HEK293T (cell line): ENCODE measurements at places on chromosomes 7 and 10.
A peak's percentile ranks its signal among the peaks of the same experiment; 100 is the strongest.

GRCh38 chr10:120517881-120518484, 61.0 kb downstream of the PLPP4 start:
- no peak for DNase-seq

DNA sequence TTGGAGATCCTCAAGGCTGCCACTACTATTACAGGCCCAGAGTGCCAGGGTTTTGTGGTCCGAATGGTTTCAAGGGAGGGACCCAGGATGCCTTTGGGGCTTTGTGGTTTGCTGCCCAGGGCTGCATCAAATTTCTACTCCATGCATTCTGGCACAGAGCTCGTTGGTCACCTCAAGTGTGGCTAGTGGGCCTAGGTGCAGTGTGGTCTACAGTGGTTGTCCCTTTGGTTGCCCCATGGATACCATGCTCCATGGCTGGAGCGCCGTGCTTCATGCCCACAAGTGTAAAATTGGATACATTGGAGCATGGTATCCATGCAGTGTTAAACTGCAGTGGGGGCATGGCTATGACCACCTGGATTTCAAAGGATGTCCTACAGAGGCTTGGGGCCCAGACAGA, 5.4 kb upstream of the PRF1 start:
- no peak for DNase-seq

GRCh38 chr7:108073305-108074070, 56.7 kb downstream of the LAMB4 start:
- DNase-seq, result no peak

- no peak for DNase-seq
Measured at GRCh38 chr10:43674553-43675210, 26.0 kb upstream of the ZNF32 start.

- no peak for DNase-seq
Measured at GRCh38 chr10:33363106-33363505, 28.6 kb upstream of the NRP1 start.

DNA sequence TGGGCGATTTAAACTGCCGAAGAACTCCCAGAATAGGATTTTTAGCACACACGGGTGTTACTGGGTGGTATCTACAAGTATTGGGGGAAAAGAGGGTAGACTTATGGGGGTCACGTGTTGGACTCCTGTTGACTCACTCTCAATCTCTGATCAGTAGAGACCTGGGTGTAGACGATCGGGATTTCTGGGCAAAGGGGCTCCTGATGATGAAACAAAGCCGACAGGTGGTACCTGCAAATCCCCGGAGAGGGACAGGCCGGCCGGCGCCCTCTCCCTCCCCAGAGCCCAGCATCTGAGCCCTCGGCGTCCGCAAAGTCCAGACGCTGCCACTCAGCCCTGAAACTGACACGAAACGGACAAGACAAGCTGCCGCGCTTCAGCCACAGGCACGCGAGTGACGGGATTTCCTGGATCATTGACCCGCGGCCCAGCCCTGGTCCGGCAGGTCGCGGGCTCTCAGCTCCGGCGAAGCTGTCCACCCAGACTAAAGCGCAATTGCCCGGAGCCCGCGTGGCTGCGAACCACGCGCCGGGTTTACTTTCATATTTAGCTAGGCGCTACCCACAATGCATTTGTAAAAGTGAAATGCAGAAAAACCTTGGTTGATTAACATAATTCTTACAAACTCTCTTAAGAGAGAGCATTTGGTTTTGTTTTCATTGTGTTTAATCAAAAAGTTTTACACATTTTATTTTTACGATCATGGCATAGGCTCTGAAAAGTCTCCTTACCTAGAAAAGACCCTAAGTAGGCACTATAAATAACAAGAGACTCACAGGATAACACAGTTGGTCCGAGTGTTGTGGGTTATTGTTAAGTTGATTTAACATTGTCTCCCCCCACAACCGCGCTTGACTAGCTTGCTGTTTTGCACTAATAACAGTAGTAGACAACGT, 56.9 kb upstream of the EZH2 start:
- peak; percentile 76 for DNase-seq

DNA sequence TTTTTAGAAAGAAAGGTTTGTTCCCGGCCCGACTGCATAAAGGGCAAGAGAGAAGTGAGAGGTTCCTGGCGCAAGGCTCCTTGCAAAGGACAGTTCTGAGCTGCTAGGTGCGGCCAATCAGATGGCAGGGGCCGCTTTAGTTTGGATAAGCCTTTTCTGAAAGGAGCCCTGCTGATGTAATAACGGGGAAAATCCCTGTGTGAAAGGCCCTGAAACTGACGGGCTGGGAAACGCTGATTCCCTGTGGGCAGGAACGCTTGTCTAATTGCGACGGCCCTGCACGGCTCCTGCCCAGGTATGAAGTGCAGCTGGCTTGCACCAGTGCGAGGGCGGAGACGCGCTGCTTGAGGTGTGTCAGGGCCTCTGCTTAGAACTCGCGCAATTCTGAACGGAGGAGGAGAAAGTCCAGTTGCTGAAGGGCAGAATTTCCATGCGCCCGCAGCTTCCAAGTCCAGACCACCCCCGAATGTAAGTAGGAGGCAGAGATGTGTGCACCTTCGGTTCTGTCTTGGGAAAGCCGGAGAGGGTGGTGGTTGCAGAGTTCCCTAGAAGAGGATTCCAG, 30.5 kb downstream of the TACC2 start:
- peak; percentile 53 for DNase-seq

DNA sequence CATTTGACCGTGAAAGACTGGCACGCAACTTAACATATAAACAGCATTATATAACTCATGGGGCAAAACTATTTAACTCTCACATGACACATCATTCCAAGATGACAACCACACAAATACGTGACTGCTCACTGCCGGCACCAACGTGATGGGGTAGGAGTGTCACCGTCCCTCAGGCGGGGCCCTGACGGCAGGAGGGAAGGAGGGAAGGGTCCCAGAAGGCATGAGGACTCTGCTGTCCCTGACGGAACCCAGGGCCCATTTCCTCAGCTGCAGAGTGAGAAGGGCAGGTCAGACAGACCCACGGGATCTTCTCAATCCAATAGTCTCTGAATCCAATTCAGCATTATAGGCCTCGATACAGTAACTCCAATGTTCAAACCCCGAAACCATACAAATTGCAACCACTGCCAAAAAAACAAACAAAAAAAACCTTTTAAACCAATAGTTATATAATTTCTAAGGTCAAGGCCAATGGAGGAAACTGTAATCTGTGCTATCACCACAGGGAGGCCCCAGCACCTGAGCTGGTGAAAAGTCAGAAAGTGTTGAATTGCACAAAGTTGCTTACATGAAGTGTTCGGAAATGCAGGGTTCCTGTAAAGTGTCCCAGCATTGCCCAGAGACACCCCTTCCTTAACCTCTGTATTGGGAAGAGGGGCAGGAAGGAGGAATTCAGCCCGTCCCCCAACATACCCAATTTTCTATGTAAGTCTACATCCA, 137.4 kb downstream of the TNS3 start:
- no peak for DNase-seq

DNA sequence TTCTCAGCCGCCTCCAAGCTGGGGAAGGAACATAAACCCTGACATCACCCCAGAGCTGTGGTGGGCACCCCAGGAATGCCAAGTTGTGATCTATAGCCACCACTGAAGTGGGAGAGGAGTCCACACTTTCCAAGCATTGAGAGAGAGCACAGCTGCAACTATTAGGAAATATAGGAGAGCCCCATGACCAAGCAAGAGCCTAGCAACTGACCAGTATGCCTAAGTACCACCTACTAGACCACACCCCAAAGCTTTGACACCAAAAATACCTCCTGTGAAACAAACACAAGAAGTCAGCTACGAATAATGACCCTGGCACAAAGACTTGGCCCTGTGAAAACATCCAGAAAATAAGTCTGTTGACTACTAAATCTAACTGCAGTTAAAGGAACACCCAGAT, 804.1 kb upstream of the IGFBP3 start:
- DNase-seq, result no peak

GRCh38 chr7:132258231-132258630, 318.0 kb downstream of the PLXNA4 start:
- no peak for DNase-seq

- no peak for DNase-seq
Measured at GRCh38 chr10:60989400-60989876, 45.5 kb upstream of the RHOBTB1 start.

GRCh38 chr10:21145751-21146435, 248.8 kb upstream of the NEBL start:
- DNase-seq, result no peak

DNA sequence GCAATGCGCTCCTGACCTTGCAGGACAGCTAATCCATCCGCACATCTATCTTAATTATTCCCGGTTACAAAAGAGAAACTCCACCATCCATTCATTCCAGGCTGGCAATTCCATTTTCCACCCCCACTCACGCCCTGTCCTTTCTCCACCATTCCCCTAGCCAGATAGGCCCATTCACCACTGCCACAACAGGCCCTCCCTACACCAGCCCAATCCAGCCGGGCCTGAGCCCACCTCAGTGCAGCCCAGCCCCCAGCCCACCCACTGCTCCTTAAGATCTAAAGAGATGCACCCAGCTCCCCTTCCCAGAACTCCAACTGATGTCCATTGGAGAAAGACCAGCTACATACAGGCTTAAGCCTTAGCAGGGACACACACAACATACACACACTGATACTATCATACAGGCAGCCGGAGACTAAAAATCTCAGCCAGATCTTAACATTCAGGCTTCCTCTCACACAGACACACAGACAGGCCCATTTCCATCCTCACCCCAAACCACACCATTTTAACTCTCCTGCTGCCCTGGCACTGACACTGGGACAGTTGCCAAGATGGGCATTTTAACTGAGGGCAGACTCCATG, 38.0 kb upstream of the PAX2 start:
- DNase-seq, result no peak

GRCh38 chr10:17255512-17255911, 27.5 kb downstream of the VIM start:
- no peak for DNase-seq

- no peak for DNase-seq
Measured at GRCh38 chr10:102163342-102163989, 11.3 kb downstream of the NOLC1 start.

GRCh38 chr7:99124236-99124635, 19.7 kb downstream of the SMURF1 start:
- no peak for DNase-seq

GRCh38 chr7:47807126-47807525, 141.1 kb downstream of the PKD1L1 start:
- DNase-seq, result no peak

DNA sequence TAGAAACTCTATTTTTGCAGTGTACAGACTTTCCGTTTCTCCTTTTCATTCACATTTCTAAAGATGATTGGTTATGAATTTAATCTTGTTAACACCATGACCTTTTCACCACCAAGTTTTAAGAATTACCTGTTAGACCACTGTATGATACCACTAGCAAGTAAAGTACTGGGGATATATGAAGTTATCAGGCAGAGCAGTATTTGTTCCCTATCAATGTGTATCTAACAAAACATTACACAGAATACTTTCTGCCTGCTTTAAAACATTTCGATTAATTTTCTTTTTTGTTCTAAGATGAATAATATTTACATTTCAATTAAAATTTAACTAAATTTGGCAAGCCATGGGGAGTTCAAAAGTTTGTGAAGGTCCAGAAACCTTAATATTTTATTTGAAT, 49.9 kb upstream of the AHR start:
- DNase-seq, result no peak

- DNase-seq, result peak; percentile 33
Measured at GRCh38 chr10:93680412-93681047, 21.9 kb downstream of the FRA10AC1 start.

DNA sequence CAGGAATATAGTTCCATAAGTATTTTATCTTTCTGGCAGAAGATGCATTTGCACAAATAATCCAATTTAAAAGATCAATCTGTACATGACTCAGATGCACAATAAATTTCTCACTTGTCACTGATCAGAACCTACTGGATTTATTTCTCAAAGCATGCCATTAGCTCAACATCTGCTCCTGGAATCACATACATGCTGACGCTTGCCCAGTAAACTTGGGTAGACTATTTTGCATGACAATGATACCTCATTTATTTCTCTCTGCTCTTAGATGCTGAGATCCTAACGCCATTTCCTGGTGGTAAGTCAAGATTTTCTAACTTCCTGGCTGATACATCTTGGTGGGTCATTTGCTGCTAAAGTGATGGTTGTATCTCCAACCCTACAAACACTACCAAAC, 33.8 kb upstream of the C10orf120 start:
- DNase-seq, result no peak

DNA sequence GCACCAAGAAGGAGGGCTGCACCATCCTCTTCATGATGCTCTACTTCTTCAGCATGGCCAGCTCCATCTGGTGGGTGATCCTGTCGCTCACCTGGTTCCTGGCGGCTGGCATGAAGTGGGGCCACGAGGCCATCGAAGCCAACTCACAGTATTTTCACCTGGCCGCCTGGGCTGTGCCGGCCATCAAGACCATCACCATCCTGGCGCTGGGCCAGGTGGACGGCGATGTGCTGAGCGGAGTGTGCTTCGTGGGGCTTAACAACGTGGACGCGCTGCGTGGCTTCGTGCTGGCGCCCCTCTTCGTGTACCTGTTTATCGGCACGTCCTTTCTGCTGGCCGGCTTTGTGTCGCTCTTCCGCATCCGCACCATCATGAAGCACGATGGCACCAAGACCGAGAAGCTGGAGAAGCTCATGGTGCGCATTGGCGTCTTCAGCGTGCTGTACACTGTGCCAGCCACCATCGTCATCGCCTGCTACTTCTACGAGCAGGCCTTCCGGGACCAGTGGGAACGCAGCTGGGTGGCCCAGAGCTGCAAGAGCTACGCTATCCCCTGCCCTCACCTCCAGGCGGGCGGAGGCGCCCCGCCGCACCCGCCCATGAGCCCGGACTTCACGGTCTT, 1.9 kb downstream of the FZD1 start:
- no peak for DNase-seq

GRCh38 chr10:51244748-51245490, 170.6 kb downstream of the PRKG1 start:
- peak; percentile 27 for DNase-seq

- DNase-seq, result no peak
Measured at GRCh38 chr7:50476953-50477625, 26.9 kb upstream of the FIGNL1 start.

DNA sequence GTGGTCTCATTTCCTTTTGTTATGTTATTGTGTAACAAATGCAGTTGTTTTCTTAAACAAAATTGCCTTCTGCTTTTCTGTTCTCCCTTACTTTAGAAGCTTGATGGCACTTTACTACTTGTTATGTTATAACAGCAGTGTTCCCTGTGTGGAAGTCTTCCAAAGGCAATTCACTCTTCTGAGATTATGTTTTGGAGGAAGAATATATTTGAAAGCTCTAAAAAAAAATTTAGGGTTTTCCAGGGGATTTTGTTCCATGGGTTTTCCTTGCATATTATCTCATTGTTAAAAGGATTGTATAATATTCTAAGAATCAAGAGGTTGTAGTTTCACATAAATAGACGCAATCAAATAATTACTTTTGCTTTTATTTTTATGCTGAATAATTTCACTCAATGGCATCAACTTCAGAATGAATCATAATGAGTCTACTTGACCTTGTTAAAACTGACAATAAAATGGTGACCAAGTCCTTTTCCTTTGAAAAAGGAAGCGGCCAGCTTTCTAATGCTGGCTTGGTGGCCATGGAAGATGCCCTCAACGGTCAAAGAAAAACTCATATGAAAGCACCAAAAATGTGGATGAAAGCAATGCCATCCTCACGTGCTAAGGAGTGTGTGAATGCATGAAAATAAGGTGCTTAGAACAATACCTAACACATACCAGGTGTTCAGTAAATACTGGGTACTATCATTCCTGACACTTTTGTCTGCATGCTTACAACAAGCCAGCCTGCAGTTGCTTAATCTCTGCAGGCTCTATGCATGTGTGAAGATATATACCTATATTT, 92.4 kb upstream of the KLF6 start:
- no peak for DNase-seq
